Thoracic aorta (tissue), 2 donors: ENCODE measurements at places on chromosomes 7 and 10.

- no peak for DNase-seq
These were observed 179.5 kb upstream of the PHF14 start for GRCh38 chr7:10793995-10794775.

GRCh38 chr7:116436305-116436826 lies 63.2 kb upstream of the CAV2 start:
- no peak for DNase-seq

- no peak for DNase-seq
These were observed 25.4 kb downstream of the INSIG1 start for GRCh38 chr7:155323001-155323638.

GRCh38 chr7:41977151-41977651 lies 259.8 kb downstream of the GLI3 start:
- DNase-seq, result no peak

DNA sequence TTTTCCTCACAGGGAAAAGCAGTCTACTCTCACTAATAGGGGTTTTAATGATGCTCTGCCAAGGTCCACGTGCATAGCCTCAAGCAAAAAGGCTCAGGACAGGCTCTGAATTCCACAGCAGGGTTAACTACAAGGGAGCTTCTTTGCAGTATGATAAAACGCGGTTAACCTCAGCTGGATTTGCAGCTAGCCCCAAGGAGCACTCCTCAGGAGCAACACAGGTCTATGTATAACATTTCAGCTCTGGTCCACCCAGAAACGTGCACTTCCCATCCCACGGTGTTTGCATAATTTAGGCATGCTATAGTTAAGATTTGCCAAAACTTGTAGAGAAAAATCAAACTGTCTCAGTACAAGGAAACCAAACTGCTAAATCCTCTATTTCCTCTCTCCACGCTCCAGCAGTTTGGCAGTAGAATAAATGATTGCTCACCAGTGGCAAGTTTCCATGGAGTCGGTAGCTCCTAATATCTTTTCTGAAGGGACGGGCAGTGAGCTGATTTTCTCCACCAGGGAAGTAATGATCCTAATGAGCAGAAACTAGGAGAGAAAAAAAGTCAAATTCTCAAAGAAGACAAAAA lies 13.1 kb upstream of the ASB4 start:
- no peak for DNase-seq

GRCh38 chr10:95411635-95412034 lies 120.8 kb upstream of the PDLIM1 start:
- no peak for DNase-seq

DNA sequence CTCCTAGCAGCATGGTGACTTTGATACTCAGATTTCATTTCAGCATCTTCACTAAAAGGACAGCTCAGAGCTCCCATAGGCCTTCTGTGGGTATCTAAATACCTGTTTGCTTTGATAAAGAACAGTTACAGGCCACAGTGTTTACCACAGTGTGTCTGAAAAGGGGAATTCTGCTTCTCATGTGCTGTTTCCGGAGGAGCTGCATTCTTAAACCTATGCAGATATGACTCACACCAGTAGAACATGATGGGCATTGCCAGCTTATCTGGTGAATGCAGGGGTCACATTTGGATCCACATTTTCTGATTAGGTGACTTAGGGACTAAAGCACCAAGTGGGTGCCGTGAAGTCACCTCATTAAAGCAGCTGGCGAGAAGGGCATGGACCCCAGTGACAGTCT lies 52.6 kb downstream of the TRRAP start:
- DNase-seq, result no peak

DNA sequence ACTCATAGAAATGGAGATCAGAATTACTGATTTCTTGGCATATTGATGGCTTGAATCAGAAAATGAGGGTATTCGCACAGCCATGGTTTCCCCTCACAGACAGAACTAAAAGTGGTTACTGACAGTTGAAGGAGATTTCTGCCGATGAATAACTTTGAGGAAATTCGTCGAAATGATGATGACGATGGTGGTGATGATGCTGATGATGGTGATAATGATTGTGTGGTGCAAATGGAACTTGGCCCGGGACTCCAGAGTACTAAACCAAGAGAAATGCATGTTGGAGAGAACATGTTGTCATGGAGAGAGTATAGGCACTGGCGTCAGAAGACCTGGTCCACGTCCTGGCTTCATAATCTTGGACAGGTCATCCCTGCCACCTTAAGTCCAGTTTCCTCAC lies 163.2 kb downstream of the EVX1 start:
- no peak for DNase-seq
